ENCODE measurements at places on chromosomes 6 and 20.

- no peak for DNase-seq
Observed at GRCh38 chr6:78861509-78861908, 5.8 kb upstream of the IRAK1BP1 start.

DNA sequence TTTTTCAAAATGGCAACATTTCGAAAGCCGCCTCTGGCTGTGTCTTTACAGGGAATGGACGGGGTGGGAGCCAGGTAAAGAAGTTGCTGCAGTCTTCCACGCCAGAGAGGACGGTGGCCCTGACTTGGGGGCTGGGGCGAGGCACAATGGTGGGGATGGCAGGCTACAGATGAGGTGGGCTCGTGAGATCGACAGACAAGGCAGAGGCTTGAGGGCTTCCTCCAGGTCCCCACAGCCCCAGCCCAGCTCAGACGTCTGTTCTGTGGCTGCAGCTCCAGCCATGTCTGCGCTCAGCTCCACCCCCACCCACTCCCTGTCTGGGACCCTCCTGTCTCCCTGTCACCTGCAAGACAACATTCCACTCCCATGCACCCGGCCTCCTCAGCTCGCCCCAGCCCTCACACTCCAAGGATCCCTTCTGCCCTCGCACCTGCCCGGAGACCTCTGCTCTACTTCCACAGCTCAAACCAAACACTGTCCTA, 7.4 kb upstream of the C20orf144 start:
- DNase-seq, result no peak

- no peak for DNase-seq
Observed at GRCh38 chr6:169960886-169961611, 209.6 kb downstream of the ERMARD start.

GRCh38 chr6:48996461-48997119, 466.5 kb downstream of the MMUT start:
- DNase-seq, result no peak

GRCh38 chr6:131061041-131061750, 1.8 kb downstream of the EPB41L2 start:
- no peak for DNase-seq

GRCh38 chr6:139570166-139570565, 195.7 kb upstream of the CITED2 start:
- DNase-seq, result no peak

- no peak for DNase-seq
Observed at GRCh38 chr20:46914789-46915379, 20.2 kb downstream of the EYA2 start.

DNA sequence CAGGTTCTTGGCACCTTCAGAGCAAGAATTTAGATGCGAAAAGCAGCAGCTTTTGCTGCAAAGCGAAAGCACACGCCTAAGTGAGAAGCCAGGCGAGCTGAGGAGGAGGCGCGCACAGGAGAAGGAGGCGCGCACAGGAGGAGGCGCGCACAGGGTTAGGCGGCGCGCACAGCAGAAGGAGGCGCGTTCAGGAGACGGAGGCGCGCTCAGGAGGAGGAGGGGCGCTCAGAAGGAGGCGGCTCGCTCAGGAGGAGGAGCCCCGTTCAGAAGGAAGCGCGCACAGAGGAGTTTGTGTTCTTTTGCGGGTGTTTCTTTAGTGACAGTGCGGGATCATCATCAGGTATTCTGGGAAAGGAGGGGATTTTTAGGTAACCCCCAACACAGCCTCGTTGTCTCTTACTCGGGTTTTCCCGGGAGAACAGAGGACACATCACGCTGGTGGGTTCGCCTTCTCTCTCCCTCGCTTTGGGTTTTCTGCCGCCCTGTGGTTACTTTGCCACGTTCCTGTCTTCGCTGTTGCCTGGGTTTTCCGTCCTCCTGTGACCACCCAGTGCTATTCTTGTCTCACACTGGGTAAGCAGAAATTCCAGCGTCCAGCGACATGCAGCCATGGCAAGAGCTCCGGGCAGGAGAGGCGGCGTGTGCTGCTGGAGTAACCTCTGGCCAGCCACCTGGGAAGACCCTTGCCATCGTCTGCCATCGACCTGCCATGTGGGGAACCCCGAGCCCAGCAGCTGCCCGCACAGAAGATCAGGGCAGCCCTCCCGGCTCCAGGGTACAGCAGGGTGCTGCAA, 47.0 kb downstream of the WDR27 start:
- DNase-seq, result no peak

GRCh38 chr20:17859616-17860232, 108.9 kb downstream of the SNX5 start:
- no peak for DNase-seq

DNA sequence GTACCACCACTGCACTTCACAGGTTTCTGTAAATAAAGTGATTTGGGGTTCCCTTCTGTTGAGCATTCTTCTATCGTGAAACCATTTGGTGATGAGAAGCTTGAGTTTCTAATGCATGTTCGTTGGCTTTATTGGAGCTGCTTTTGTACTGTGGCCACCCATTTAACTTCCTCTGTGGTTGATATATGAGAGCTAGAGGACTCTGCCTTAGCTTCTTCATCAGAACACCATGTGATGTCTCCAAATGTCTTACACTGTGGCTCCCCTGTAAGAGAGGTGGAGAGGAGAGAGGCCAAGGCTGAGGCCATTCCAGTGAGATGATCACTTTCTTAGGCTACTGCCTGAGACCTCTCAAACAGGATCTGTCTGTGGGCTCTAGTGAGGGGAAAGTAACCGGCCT, 114.5 kb downstream of the SLC16A10 start:
- DNase-seq, result no peak

- no peak for DNase-seq
Observed at GRCh38 chr6:15480525-15480924, 182.3 kb downstream of the DTNBP1 start.

GRCh38 chr6:2920671-2921112, 17.6 kb upstream of the SERPINB9 start:
- DNase-seq, result no peak

- no peak for DNase-seq
Observed at GRCh38 chr6:80976336-80976735, 776.1 kb downstream of the TENT5A start.

GRCh38 chr6:16932920-16933319, 168.9 kb upstream of the STMND1 start:
- DNase-seq, result no peak

DNA sequence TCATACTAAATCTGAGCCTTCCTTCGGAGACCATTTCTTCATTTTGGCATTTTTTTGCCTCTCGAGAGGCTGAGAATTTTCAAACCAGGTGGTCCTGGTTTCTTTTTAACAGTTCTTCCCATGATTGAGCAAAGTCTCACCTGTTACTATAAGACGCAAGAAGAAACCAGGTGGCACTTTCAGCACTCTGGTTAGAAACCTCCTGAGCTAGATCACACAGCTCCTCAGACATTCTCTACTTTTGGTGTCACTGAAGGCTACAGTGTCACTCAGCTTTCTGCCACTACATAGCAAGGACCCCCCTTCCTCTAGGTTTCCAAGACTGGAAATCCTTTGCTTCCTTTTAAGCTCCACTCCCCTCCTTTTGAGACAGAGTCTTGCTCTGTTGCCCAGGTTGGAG, 7.3 kb downstream of the IFNGR1 start:
- no peak for DNase-seq

DNA sequence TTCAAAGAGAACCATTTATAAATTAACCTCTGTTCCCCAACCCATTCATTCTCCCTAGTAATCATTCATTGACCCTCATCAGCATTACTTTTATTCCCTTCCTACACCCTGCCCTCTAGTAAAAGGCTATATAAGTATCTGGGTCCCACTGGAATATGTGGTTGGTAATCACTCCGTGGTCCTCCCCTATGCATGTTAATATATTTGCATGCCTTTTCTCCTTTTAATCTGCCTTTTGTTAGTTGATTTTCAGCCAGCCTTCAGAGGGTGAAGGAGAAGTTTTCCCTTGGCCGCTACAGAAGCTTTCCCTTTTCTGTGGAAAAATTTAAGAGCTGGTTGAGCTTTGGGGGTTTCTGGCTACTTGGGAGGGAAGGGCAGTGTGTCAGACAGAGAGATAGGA, 585.6 kb downstream of the UTRN start:
- no peak for DNase-seq

- no peak for DNase-seq
Observed at GRCh38 chr20:57388953-57389694, 2.1 kb upstream of the RBM38 start.

DNA sequence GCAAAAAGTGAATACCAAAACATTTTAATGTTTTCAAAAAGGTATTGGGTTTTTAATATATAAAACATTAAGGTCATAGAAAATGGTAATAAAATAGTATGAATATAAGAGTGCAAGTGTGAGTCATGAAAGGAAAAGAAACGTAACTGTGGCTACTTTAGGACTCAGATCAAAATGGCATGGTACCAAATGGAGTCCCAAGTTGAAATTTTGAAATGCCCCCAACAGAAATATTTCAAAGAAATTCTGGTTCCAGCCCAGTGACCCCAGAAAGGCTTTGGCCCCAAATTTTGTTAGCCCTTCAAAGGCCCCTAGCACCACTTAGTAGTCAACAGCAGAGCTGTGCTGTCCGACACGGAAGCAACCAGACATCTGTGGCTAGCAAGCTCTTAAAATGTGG, 6.0 kb downstream of the COL12A1 start:
- DNase-seq, result no peak

DNA sequence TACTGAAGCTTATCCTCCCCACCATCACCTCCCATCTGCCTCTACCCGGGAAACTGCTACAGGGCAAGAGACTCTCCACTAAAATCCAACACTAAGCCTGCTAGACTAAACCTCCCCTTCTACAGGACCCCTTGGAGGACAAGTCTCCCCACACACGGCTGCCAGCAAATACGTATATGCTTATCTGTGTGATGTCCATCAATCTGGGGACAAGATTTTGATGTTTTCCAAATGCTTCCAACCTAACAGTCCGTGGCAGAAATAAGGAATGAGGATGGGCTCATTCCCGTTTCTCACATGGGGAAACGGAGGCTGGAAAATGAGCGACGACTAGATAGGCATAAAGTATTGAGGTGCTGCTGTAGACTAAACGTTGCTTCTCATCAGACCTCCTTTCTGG, 1.8 kb downstream of the KCNK5 start:
- DNase-seq, result no peak

DNA sequence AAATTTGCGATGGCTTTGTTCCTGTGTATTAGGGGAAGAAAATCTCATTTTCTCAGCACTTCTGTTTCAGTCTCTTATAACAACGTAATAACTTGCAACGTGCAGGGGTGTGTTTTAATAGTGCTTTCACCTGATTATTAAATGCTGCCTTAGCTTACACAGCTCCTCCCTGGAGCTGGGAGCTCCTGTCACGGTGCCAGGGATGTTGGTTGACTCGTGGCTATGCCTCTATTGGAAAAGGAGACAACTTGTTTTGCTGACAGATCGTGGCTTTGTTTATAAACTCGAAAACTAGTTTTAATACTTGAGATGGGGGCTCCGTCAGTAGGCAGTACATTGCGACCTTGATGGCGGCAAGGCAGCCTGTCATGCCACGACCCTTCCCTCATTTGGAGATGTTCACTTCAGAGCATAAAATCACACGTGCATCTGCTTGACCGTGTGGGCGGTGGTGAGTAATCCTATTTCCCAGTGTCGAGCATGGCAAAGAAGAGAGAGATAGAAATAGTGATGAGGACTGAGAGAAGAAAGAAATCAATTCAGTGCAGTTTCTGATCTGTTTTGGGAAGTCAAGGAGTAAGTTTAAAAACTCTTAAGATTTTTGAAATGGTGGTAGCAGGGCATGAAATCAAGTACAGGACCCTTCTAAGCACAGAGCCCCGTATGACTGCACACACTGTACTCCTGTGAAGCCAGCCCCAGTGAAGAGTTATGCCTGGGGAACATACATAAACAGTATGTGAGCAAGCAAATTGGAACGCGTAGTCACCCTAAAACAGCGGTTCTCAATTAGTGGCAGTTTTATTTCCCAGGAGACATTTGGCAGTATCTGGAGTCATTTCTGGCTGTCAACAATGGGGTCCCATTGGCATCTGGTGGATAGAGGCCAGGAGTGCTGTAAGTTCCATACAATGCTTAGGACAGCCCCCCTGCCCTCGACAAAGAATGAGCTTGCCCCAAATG, 147.2 kb downstream of the DOK5 start:
- no peak for DNase-seq

GRCh38 chr6:125906158-125906998, 50.2 kb upstream of the HINT3 start:
- DNase-seq, result no peak

- DNase-seq, result no peak
Observed at GRCh38 chr20:50328996-50329898, 138.6 kb downstream of the CEBPB start.

- no peak for DNase-seq
Observed at GRCh38 chr6:124283486-124283885, 479.8 kb downstream of the NKAIN2 start.

DNA sequence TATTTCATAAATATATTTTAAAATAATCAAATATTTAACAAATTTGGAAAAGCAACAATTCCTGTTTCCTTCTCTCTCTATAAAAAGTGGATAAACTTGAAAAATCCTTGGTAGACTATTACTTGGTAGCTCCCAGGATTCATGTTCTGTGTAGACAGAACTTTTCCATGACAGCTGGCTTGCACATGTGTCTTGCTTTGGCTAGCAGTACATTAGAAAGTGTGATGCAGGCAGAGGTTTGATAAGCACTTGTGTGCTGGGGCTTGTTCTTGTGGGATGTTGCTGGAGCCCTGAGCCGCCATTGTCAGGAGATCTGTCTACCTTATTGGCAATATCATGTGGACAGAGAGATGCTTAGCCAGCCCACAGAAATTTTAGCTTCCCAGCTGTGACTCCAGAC, 327.2 kb downstream of the CDKAL1 start:
- DNase-seq, result no peak

DNA sequence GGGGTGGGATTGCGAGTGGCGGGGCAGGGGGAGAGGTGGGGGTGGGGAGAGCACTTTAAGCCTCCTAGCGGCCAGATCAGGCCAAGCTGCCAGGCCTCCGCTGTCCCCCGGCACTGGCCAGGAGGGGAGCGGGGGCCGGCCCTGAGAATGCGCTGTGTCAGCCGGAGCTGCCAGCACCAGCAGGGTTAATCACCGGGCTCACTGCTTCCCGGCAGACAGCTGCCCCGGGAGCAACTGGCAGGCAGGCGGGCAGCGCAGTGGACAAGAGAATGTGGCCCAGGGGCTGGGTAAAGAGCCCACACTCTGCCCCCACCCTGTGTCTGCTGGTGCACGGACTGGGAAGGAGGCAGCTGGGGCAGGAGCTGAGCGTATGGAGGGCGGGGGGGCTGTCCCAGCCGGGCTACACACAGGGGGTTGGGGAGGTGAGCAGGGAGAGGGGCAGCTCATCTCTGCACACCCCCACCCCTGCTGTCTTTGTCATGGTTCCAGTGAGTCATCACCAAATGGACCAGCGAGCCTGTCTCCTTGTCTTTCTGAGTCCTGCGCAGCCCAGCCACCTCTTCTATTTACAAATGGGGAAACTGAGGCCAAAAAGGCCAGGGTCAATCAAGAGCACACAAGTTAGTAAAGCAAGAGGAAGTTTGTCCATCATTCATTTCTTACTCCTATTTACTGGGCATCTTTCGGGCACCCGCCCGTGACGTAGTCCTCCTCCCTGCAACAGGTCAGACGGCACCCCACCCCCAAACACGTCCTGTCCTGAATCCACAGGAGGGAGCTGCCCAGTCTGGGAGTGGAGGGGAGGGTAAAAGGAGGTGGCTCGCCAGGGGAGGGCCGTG, 2.1 kb upstream of the LAMA5 start:
- DNase-seq, result no peak

- DNase-seq, result no peak
Observed at GRCh38 chr20:40775561-40776146, 86.6 kb upstream of the MAFB start.

GRCh38 chr20:20731945-20732296, 19.5 kb upstream of the RALGAPA2 start:
- DNase-seq, result no peak

- no peak for DNase-seq
Observed at GRCh38 chr20:37520419-37520955, 563 bp upstream of the NNAT start.
